ENCODE measurements at places on chromosomes 4 and X. TPM values are rescaled to one million over a fixed set of nuclear protein-coding genes. Genes with fewer than 3 reads are reported as not detected.

GRCh38 chr4:90174621-90175023 is 47.4 kb downstream of the CCSER1 start:
- H3K4me1 ChIP-seq: peaks cover 15% of the 10 kb centered on the region
- H3K27ac ChIP-seq: peak overlapping the region; percentile 57
- no peak for DNase-seq
- H3K36me3 ChIP-seq: no peaks in the 10 kb centered on the region
- no peaks in the 10 kb centered on the region for H3K27me3 ChIP-seq

DNA sequence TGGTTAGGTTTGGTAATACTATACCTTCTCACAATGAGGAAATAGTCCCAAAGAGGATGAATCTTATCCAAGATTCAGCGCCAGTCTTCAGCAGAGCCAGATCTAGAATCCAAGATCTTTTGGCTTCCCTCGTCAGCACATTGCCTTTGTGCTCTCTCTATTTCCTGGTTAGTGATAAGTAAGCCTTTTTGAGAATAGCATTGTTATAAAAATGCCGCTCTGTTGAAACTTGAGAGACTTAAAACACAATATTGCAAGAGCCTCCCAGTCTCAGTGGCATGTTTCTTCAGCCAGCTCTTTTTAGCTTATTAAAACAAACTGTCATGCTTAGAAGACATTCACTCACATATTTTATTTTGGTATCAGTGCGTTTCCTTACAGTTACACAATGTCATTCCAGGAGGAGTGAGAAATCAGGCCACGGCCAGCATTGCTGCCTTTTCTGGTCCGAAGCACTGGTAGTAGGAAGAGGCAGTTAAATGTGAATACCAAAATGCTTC is 141.4 kb downstream of the KLHL8 start:
- no peak overlapping the region for H3K4me3 ChIP-seq
- H3K4me1 ChIP-seq: peaks cover 22% of the 10 kb centered on the region
- no peaks in the 10 kb centered on the region for H3K36me3 ChIP-seq
- no peak overlapping the region for H3K27ac ChIP-seq

- H3K27ac ChIP-seq: no peak overlapping the region
- no peaks in the 10 kb centered on the region for H3K36me3 ChIP-seq
- peak overlapping the region; percentile 68 for H3K4me3 ChIP-seq
Measured at GRCh38 chrX:130524476-130525194, 122.8 kb downstream of the RBMX2 start.

DNA sequence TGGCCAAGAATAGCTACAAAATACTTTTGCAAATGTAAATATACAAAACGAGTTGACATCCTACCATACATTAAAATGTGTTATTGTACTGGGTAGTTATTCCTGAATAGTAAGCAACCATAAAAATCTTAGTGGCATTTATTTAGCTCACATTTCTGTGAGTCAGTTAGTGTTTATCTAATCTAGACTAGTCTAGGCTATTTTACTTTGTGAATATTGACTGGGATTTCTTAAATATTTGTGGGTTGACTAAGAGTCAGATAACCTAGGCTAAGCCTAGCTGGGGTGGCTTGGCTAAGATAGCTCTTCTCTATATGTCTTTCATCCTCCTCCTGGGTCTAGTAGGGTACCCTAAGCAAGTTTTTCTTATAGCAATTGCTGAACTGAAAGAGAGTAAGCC is 543.8 kb upstream of the DIAPH2 start:
- DNase-seq: no peak
- H3K27me3 ChIP-seq: no peaks in the 10 kb centered on the region
- H3K27ac ChIP-seq: no peak overlapping the region
- H3K36me3 ChIP-seq: no peaks in the 10 kb centered on the region
- no peaks in the 10 kb centered on the region for H3K4me1 ChIP-seq

DNA sequence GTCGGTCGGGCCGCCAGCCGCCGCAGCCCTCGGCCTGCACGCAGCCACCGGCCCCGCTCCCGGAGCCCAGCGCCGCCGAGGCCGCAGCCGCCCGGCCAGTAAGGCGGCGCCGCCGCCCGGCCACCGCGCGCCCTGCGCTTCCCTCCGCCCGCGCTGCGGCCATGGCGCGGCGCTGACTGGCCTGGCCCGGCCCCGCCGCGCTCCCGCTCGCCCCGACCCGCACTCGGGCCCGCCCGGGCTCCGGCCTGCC is 213 bp downstream of the NFKB1 start:
- DNase-seq: no peak
- H3K4me1 ChIP-seq: peaks cover 51% of the 10 kb centered on the region
- no peaks in the 10 kb centered on the region for H3K27me3 ChIP-seq
- H3K4me3 ChIP-seq: peak overlapping the region; percentile 94
- no peak overlapping the region for H3K27ac ChIP-seq
- H3K36me3 ChIP-seq: no peaks in the 10 kb centered on the region

- H3K27me3 ChIP-seq: no peaks in the 10 kb centered on the region
- no peak overlapping the region for H3K27ac ChIP-seq
- H3K4me3 ChIP-seq: no peak overlapping the region
Measured at GRCh38 chrX:44392767-44393166, 49.3 kb upstream of the EFHC2 start.

DNA sequence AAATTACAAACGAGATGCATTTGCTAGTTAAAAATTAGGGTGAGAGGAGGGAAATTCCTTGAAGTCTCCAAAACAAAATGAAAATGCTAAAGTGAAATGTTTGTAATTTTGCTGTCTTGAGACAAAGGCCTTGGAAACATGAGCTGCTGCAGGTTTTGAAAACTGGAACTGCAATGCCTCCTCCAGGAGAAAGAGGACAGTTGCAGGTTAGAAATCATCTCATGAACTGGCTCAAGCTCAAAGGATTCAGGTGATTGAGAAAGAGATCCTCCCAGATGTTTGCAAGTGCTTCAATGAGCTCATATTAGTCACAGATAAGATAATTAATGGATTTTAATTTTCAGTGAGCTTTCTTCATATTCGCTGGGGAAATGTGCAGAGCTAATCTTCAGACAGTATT is 32.4 kb downstream of the SMPX start:
- H3K36me3 ChIP-seq: no peaks in the 10 kb centered on the region
- no peak for DNase-seq
- no peaks in the 10 kb centered on the region for H3K27me3 ChIP-seq
- no peak overlapping the region for H3K4me3 ChIP-seq
- H3K4me1 ChIP-seq: peaks cover 38% of the 10 kb centered on the region
- no peak overlapping the region for H3K27ac ChIP-seq

DNA sequence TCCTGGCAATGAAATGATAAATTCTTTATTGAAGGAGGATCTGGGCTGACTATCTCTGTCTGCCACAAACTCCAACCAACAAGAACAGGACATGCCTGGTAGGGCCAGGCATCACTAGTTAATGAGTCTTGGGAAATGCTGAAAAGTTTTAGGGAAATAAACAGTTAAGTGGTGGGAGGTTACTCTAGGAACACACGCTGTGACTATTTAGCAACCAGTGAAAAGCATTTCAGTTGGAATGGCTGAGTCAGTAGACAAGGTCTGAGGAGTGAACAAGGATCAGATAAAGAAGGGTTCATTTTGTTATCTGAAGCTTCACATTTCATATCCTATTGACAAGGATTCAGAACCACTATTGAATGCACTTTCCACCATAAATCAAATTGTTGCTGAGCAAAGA is 394.9 kb upstream of the BOD1L1 start:
- no peaks in the 10 kb centered on the region for H3K4me1 ChIP-seq
- DNase-seq: no peak

DNA sequence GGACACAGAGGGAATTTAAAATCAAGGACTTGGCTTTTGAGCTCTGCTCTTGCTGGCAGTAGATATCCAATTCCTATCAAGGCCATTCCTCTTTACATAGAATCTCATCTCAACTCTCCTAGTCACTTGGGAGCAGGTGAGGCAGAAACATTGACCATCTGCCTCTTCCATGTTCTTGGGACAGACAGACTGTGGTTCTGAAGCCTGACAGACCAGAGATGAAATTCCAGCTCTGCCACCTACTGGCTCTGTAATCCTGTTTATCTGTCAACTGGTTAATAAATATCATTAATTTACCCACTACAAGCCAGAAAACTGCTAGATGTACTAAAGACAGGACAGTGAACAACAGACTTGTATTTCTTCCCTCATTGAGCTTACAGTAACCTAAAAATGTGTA is 300.8 kb downstream of the ADGRL3 start:
- H3K4me1 ChIP-seq: peaks cover 15% of the 10 kb centered on the region
- no peaks in the 10 kb centered on the region for H3K27me3 ChIP-seq
- peaks cover 9% of the 10 kb centered on the region for H3K36me3 ChIP-seq
- H3K27ac ChIP-seq: no peak overlapping the region

DNA sequence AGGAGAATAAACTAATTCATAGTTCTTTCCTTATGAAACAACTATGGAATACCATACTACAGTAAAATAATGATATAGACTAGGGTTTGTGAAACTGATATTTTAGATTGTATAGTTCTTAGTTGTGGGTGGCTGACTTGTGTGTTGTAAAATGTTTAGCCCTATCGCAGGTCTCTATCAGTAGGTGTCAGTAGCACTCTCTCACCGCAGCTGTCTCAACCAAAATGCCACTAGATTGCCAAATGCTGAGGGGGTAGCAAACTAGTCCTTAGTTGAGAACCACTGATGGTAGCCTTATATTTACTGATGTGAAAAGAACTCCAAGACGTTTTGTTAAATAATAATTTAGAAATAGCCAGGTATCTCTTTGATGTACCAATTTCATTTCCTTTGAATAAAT is 48.1 kb downstream of the RHOXF2B start:
- no peaks in the 10 kb centered on the region for H3K27me3 ChIP-seq
- DNase-seq: no peak
- H3K4me1 ChIP-seq: no peaks in the 10 kb centered on the region
- H3K4me3 ChIP-seq: no peak overlapping the region
- no peak overlapping the region for H3K27ac ChIP-seq
- H3K36me3 ChIP-seq: no peaks in the 10 kb centered on the region

- no peaks in the 10 kb centered on the region for H3K36me3 ChIP-seq
- H3K27ac ChIP-seq: no peak overlapping the region
- peaks cover 62% of the 10 kb centered on the region for H3K4me1 ChIP-seq
- H3K27me3 ChIP-seq: peaks cover 6% of the 10 kb centered on the region
- H3K4me3 ChIP-seq: no peak overlapping the region
Measured at GRCh38 chr4:57114973-57115372, 4.8 kb upstream of the IGFBP7 start.

DNA sequence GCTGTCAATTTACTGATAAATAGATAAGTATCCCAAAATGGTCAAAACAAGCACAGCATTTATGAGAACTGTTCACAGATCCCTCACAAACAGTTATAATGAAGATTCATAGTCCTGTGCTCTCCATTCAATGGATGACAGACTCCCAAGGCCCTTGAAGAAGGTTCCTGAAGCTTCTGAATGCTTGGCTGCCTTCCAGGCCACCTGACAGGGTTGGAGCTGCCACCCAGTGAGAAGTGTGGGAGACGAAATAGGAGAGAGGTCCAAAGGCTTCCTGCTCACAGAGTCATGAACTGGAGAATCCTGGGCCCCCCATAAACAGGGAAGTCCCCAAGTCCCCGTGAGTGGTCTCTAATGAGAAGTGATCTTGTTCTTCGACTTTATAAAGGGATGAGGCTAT is 26.0 kb upstream of the ANXA3 start:
- DNase-seq: no peak
- peaks cover 13% of the 10 kb centered on the region for H3K36me3 ChIP-seq
- no peak overlapping the region for H3K4me3 ChIP-seq

- peaks cover 10% of the 10 kb centered on the region for H3K27me3 ChIP-seq
- DNase-seq: no peak
- peaks cover 8% of the 10 kb centered on the region for H3K4me1 ChIP-seq
- no peak overlapping the region for H3K27ac ChIP-seq
- no peak overlapping the region for H3K4me3 ChIP-seq
Measured at GRCh38 chrX:70554081-70554480, 109.4 kb downstream of the DLG3 start.

DNA sequence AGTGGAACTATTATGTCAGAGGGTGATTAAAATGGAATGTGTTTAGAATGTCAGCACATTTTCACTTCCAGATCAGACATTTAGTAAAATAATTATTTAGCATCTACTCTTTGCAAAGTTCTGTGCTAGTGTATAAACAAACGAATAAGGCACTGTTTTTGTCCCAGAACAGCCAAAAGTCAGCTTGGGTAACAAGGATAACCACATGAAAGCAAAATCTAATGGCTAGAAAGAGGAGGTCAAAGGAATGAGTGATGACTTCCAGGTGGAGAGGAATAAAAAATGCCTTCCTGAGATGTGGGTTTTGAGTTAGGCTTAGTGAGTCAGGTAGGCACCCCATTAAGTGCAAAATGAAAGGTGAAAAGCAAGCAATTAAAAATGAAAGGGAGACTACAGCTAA is 112.6 kb downstream of the ATP10D start:
- H3K36me3 ChIP-seq: peaks cover 3% of the 10 kb centered on the region
- no peak overlapping the region for H3K4me3 ChIP-seq
- DNase-seq: no peak
- H3K4me1 ChIP-seq: peaks cover 26% of the 10 kb centered on the region
- no peaks in the 10 kb centered on the region for H3K27me3 ChIP-seq

GRCh38 chr4:186137196-186137794 is 32.8 kb downstream of the FAM149A start:
- H3K27ac ChIP-seq: no peak overlapping the region
- H3K27me3 ChIP-seq: no peaks in the 10 kb centered on the region
- H3K36me3 ChIP-seq: no peaks in the 10 kb centered on the region
- DNase-seq: no peak
- no peak overlapping the region for H3K4me3 ChIP-seq

GRCh38 chrX:109448282-109448938 is 33.5 kb downstream of the GUCY2F start:
- no peaks in the 10 kb centered on the region for H3K36me3 ChIP-seq
- H3K27ac ChIP-seq: peak overlapping the region; percentile 64
- peaks cover 22% of the 10 kb centered on the region for H3K4me1 ChIP-seq
- no peak for DNase-seq
- H3K27me3 ChIP-seq: peaks cover 11% of the 10 kb centered on the region

DNA sequence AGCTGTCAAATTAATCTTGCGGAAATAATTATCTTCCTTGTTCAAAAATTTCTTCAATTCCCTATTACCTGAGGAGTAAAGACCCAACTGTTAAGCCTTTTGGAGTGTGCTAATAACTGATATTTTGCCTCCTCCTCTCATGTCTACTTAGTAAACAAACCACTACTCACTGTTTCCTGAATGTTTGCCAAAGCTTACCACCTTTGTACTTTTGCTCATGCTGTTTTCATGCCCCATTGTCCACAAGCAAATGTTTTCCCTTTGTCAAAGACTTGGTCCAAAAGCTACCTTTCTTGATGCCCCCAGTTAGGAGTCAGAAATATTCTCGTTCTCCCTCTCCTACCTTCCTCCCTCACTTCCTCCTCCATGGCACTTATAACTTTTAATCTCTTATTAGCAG is 226.1 kb downstream of the ENOX2 start:
- H3K27ac ChIP-seq: no peak overlapping the region
- peaks cover 14% of the 10 kb centered on the region for H3K27me3 ChIP-seq
- DNase-seq: no peak
- no peak overlapping the region for H3K4me3 ChIP-seq
- peaks cover 13% of the 10 kb centered on the region for H3K36me3 ChIP-seq

GYPE gene
- not detected for total RNA-seq

LRP2BP gene
- 1.6 TPM for total RNA-seq

APOOL gene
- 18.1 TPM for total RNA-seq

CPLX1 gene
- total RNA-seq: 4.6 TPM

SATL1 gene
- total RNA-seq: 0.72 TPM

NAP1L2 gene
- 1.1 TPM for total RNA-seq

CYP2U1 gene
- total RNA-seq: 7.0 TPM

CFAP299 gene
- not detected for total RNA-seq

NCAPG gene
- 13.6 TPM for total RNA-seq

GJB1 gene
- total RNA-seq: not detected

KCNIP4 gene
- total RNA-seq: 2.6 TPM

All from mesothelial cell of epicardium (in vitro differentiated cells).